ENCODE measurements at places on chromosomes 12 and 14.
A peak's percentile ranks its signal among the peaks of the same experiment; 100 is the strongest.

DNA sequence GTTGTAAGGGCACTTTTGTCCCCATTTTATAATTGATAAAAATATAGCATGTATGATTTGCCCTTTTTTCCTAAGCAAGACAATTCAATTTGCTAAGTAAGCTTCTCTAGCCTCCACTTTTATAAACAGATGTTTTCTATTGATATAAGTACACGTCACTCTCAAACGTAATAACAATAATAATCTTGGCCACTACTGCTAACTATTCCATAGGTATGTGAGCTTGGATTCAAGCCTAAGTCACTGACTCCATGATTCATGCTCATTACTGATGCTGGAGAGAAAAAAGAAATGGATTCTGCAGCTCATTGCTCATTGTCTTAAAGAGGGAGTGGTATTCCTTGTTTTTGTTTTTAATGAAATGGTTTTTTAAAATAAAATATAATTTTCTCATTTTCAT, 661.0 kb downstream of the GALC start:
- no peak for DNase-seq

DNA sequence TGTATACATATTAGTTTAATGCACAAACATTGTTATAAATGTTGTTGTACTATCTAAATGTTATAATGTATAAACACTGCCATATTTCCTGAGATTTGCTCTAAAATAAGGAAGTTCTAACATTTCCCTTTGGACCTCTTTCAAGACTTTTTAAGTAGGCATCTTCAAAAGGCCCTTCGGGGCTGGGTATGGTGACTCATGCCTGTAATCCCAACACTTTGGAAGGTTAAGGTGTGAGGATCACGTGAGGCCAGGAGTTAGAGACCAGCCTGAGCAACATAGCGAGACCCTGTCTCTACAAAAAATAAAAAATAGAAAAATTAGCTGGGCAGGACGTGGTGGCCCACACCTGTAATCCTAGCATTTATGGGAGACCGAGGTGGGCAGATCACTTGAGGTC, 35.5 kb downstream of the FBLN5 start:
- no peak for DNase-seq

- no peak for DNase-seq
Measured at GRCh38 chr14:64790478-64790877, 86.3 kb downstream of the PLEKHG3 start.

GRCh38 chr14:89911010-89911919, 43.3 kb downstream of the EFCAB11 start:
- no peak for DNase-seq

GRCh38 chr12:76311796-76312195, 36.4 kb downstream of the BBS10 start:
- no peak for DNase-seq

- DNase-seq = no peak
Measured at GRCh38 chr14:99658218-99658845, 13.4 kb downstream of the HHIPL1 start.

DNA sequence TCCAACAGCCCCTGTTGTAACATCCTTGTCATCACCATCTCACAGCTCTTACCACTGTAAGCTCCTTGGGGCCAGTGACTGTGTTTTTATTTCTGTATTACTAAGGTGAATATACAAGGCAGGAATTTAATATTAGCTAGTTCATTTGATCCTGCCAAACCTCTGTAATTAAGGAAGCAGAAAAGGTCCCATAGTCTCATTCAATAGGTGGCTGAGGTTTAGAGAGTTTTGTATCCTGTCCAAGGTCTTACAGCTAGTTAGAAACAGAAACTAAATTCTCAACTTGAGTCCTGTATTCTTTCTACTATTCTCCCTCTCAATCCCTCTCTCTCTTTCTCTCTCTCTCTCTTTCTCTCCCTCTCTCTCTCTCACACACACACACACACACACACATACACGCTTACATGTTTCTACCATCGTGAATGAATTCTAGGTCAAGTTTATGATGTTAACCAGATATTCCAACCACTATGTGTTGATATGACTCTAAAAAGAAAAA, 543 bp upstream of the GLIPR1 start:
- no peak for DNase-seq

GRCh38 chr12:54164387-54165145, 24.2 kb downstream of the SMUG1 start:
- no peak for DNase-seq

DNA sequence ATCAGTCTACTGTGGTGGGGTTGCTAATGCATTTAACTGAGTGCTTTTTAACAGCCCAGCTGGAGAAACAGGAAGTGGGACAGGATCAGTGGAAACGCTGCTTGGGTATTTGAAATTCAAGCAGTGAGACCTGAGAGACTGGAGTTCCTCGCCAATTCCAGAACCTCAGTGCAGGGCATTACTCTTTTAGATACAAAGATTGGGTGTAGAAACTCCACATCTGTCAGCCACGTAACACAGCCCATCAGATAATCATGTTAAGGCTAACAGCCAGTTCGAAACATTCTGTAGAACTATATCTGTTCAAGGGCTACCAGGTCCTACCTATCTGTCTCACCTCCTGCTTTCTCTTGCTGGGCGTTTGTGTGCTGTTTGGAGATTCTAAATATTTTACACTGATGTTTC, 45.5 kb downstream of the RAD52 start:
- no peak for DNase-seq

DNA sequence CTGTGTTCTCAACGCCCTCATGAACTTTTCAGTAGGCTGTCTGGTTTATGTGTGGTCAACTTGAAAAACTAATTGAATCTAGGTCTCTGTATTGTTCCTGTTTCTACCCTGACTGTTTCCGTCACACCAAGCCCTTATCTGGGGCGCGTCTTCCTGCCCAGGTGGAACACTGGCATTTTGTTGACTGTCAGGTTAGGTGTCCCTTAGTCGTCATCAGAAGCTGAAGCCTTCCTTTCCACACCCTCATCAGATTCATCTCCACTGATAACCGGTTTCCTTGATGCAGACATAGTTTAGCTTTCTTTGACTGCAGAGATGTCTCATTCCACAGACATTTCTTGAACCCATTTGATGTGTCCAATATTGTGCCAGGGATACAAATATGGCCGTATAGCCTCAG, 96.5 kb downstream of the DUSP16 start:
- no peak for DNase-seq

GRCh38 chr14:80867798-80868197, 73.7 kb downstream of the CEP128 start:
- DNase-seq = no peak

GRCh38 chr12:110636516-110636915, 22.6 kb downstream of the TCTN1 start:
- DNase-seq = no peak

DNA sequence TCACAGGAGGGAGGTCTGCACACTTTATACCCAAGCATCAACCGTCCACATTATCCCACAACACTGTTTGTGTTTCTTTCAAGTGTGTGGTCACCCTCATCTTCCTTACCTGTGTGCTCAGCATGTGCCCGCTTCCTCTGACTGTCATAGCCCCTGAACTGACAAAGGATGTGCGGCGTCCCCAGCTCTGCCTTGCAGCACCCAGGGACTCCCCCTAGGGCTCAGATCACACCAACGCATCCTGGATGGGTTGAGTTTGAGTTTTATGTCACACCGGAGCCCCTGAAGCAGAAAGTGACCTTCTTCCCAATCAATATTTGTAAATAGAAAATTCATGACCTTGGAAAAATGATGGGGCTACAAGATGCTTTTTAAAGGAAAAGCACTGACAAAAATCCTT, 770.7 kb upstream of the TMEM132C start:
- no peak for DNase-seq

DNA sequence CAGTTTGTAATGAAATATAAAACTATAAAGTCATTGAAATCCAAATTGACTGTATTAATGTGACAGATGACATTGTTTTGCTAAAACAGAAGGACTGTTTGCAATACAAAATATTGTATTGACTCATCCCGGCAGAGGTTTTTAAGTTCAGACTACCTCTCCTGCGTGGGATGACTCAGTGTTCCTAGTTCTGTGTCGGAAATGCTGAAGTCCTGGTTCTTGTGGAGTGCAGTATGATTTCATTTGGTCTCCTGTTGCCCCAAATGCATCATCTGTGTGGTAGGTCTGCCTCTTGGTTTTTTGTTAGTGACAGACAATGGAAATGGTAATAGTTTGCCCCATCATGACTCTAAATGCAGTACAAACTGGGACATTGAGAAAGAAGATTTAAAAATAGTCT, 27.8 kb downstream of the PELI2 start:
- no peak for DNase-seq

DNA sequence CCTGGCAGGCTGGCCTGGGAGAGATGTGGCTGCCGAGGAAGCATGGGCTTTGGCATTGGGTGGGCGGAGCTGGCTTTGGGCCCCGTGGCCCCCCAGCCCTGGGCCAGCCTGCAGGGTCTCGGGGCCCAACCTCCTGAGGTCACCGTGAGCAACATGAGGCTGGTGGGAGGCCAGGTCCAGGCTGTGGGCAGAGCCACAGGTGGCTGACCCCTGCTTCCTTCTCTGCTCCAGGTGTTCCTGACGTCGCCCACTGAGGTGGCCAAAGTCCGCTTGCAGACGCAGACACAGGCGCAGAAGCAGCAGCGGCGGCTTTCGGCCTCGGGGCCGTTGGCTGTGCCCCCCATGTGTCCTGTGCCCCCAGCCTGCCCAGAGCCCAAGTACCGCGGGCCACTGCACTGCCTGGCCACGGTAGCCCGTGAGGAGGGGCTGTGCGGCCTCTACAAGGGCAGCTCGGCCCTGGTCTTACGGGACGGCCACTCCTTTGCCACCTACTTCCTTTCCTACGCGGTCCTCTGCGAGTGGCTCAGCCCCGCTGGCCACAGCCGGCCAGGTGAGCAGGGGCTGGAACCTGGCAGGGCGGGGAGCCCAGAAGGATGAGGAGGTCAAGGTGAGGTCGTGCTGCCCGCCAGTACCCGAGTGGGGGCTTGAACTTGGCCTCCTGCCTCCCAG, 5.5 kb downstream of the SLC25A47 start:
- DNase-seq = no peak

- DNase-seq = peak; percentile 59
Measured at GRCh38 chr12:107610021-107610859, 75.4 kb upstream of the PWP1 start.

DNA sequence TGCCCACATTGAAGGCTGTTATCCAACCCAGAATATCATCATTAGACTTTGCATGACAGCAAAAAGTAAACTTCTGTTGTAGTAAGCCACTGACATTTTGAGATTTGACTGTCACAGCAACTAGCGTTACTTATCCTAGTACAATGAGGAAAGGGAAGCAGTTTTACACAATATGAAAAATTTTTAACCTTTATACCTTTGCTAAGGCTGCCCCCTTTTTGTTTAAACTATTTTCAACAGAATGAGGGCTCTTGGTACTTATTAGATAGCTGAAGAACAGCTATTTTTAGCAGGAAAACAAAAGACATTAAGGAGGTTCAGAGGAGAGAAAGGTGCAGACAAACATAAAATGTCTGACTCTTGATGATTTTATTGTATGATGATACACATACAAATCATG, 23.4 kb upstream of the TMX1 start:
- DNase-seq = no peak

- DNase-seq = no peak
Measured at GRCh38 chr14:50961605-50962221, 17.4 kb upstream of the PYGL start.

GRCh38 chr14:47149326-47149725, 497.7 kb upstream of the RPL10L start:
- no peak for DNase-seq

DNA sequence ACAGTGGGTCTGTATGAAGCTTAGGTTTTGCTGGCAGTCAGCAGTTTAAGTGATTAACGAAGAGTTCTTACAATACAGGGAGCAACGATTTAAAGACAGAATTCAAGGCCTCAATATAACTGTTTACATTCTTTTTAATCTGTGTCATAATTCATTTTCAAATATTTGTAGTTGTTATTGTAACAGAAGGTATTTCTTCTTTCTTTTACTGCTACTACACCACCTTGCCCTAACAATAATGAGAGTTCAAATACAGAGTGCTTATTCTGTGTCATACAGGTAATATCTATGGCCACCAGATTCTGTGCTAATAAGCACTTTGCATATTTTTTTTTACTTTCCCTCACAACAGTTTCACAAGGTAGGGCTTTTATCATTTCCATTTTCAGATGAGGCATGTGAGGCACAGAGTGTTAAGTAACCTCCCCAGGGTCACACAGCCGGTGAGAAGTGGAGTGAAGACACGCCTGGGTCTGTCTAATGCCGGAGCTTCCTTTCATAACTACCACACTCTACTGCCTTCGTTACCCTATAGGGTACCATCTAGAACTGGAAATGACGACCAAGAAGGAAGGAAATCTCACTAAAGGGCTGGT, 81.9 kb downstream of the PELI2 start:
- DNase-seq = no peak

DNA sequence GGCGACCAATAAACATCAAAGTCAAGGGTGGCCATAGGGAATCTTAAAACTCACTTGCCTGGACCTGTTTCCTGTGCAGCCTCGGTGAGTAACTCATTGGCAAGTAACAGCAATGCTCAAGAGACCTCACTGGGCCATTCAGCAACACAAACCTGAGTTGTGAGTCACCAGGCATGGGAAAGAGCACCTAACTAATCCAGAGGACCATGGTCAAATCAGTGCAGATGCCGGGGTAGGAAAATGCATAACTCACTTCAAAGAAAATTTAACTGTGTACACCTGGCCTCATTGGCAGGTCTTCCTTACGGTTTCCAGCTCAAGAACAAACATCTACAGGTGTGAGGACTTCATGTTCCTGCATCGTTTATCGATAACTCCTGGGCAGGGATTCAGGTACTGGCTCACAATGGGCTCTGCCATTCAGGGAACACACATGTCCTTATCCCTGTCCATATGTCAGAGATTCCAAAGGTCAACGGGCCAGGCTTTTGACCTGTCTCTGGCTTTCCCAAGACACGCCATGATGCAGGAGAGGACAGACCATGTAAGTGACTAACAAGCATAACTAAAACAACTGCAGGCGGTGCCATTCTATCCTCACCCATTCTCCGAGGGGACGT, 211.8 kb downstream of the ANO2 start:
- DNase-seq = no peak

GRCh38 chr14:63435838-63436237, 107.3 kb downstream of the PPP2R5E start:
- DNase-seq = no peak

DNA sequence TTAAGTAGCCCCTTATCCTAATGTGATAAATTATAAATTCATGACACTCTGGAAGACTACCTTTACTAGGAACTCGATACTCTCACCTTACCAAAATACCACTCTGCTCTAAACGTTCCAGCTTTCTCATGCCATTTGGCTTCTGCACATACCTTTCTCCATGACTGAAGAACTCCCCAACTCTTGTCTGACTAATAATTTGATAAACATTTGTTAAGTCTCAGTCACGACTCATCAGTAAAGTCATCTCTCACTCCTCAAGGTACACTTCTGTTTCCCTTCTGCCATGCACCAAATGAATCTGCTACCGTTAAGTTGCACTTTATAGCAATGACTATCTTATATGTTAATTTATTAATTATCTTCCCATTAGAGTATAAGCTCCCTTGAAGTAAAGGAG, 498.3 kb upstream of the NOVA1 start:
- DNase-seq = no peak

- no peak for DNase-seq
Measured at GRCh38 chr12:117240081-117240755, 49.9 kb upstream of the FBXO21 start.
